ENCODE measurements at places on chromosomes 6 and 20.

GRCh38 chr6:134674562-134674961 lies 275.3 kb downstream of the ALDH8A1 start:
- no peak for DNase-seq

DNA sequence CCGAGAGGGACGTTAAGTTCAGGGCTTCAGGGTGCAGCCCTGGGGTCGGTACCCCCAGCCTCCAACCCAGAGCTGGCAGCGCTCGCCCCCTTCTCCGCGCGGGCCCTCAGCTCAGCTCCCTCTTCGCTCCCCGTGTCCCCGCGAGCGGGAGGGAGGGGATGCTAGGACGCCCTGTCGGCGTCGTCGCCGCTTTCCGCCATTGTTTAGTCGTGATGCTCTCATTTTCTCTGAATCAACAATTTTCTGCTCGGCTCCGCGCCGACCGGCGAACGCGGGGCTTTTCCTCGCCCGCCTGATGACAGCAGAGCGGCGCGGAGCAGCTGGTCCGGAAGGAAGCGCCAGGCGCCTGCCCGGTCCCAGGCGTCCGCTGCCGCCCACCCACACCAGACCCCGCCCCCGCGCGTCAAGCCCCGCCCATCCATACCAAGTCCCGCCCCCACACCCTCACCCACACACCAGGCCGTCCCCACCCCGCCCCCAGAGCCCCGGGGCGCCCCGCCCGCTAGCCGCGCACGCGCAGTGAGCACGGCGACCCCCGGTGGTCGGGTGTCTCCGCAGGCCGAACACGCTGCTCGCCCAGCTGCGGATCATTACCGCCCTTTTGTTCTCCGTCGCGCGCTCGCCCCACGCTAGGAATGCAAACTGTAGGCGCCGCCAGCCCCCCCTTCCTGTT lies 50.1 kb upstream of the SLC32A1 start:
- peak; percentile 70 for DNase-seq

GRCh38 chr6:34986845-34987246 lies 97.8 kb downstream of the ANKS1A start:
- DNase-seq, result peak; percentile 23

- no peak for DNase-seq
Observed at GRCh38 chr20:43492101-43492500, 15.4 kb upstream of the L3MBTL1 start.

- no peak for DNase-seq
Observed at GRCh38 chr6:1439349-1439748, 50.0 kb downstream of the FOXF2 start.

- DNase-seq, result no peak
Observed at GRCh38 chr6:32943864-32944649, 3.2 kb upstream of the HLA-DMB start.

- DNase-seq, result no peak
Observed at GRCh38 chr6:100503043-100503705, 38.5 kb upstream of the SIM1 start.

DNA sequence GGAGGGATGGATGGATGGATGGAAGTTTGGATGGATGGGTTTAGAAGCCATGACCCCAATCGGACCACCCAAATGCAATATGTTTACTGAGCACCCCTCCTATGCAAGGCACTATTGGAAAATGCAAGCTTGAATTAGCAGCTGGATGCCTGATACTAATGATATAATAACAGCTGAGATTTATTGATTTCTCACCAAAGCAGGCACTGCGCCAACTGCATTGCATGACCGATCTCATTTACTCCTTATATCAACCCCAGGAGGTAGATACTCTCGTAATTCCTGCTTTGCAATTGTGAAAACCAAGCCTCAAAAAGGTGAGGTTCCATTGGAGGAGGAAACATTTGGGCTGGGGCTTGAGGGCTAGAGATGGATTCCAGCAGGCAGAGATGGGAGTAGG lies 89.7 kb downstream of the KCNB1 start:
- no peak for DNase-seq

- DNase-seq, result no peak
Observed at GRCh38 chr20:35179292-35180212, 7.7 kb downstream of the PROCR start.

DNA sequence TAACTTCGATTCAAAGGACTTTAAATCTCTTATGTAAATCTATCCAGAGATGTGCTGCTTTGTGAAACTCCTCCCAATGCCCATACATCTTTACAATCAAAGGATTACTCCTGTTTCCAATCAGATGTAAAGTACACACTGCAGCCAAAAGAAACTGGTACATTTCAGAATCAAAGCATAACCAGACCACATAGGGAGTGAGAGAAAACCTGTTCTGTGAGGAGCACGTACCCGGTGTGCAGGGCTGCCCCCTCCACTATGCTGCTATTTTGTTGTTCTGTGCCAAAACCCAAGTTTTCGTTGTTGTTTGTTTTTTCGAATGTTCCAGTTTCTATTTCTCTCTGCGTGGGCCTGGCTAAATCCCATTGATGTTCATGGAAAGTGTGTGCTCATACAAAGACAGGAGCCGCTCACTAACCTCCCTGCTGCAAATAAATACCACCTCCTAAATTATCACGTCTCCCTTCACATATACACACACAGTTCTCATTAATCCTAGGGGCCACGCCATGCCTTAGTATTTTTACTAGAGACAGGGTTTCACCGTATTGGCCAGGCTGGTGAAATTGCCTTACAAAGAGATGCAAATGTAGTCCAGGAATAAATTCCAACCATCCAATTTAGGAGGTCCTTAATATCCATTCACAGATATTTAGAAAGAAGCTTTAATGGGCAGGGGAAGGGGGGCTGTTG lies 52.9 kb downstream of the ATP9A start:
- DNase-seq, result no peak

DNA sequence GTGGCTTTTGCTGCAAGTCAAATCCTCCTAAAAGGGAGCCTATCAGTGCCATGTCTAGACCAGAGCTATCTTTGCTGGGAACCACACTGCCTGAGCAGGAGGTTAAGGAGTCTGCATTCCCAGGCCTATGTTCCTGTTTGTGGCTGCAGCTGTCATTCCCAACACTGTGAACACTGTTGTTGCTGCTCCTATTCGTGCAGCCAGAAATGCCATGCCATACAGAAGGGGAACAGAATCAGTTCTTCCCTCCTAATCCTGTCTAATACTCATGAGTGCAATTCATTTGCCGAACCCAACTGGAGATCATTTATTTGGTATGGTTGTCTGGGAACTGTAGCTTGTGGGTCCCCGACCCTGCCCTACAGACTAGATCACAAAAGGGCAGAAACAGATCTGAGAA lies 406.5 kb upstream of the GJE1 start:
- no peak for DNase-seq

DNA sequence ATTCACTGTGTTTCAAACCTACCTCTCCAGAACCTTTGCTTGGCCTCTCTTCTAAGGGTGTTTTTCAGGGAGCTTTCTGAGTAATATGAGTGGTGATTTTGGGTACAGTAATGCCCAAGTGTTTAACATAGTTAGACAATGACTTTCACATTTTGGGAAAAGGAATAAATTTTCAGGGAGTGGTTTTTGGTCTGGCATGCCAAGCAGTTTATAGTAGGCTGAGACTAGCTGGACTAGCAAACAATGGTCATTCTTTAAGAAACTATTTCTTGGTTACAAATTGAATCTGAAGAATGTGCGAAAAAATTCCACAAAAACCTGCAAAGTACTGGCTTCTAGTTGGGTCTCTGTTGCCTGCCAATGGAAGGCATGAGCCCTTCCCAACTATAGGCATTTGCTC lies 15.4 kb downstream of the FNDC1 start:
- no peak for DNase-seq

DNA sequence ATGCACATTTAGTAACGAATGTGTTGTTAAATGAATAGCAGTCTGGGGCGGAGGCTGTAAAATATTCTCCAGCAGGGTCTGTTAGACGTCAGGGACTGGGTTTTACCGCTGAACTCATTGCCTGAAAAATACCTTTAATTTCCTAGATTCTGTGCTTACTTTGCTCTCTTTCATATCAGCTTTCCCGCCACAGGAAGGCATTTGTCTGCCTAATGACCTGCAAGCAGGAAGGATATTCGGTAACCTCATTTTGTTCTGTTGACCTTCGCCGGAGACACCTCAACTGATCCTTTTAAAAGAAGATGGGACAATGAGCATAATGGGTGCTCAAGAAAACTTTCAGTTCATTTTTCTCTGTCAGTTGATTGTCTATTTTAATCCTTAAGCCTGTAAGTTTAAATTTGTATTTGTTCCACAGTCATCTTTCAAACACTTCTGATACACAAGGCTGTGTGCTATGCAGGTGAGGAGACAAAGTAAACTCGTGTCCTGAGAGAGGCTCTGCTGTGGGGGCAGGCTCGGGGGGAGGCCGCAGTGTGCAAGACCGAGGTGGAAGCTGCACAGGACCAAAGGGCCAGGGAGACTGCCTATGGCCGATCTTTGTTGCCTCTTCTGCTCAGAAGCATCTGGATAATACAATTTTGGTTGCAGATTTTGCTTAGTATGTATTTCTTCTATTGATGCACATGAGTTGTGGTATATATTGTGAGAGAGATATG lies 27.4 kb upstream of the SIM1 start:
- no peak for DNase-seq
